Peyer's patch (tissue), 4 donors: ENCODE measurements at places on chromosomes 5 and 9. TPM values are rescaled to one million over a fixed set of nuclear protein-coding genes. Genes with fewer than 3 reads are reported as not detected.

The IL13 gene
- total RNA-seq, result not detected

DNA sequence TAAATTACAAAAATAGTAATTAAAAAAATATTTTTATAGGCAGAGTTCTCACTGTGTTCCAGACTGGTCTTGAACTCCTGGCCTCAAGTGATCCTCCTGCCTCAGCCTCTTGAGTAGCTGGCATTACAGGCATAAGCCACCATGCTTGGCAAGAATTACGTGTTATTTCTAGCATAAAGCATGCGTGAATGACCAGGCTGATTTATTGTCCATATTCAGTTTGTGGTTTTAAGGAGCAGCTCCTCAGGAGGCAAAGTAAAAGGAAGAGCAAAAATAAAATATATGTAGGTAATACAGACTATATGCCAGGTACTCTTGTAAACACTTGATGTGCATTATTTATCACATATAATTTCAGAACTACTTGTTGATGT lies 7.1 kb upstream of the CD180 start:
- H3K27ac ChIP-seq, result no peak overlapping the region
- no peak for DNase-seq
- no peaks in the 10 kb centered on the region for H3K4me1 ChIP-seq
- no peak overlapping the region for H3K4me3 ChIP-seq
- no peaks in the 10 kb centered on the region for H3K36me3 ChIP-seq
- no peaks in the 10 kb centered on the region for H3K27me3 ChIP-seq

DNA sequence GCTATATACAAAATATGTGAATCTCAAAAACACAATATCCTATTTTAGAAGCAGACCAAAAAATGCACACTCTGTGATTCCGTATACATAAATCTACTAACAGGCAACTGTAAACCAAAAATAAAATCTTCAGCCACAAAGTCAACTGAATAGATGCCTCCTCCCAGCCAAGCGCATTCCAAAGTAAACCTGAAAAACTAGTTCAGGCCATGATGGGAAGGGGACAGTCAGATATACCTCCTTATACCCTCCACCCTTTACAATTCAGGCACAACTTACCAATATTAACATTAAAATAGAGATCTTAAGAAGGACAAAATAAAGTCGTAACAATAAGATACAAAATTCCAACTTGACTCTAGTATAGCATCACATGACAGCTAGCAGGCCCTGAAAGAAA lies 1604.5 kb upstream of the NUDT12 start:
- H3K27ac ChIP-seq, result no peak overlapping the region
- H3K27me3 ChIP-seq, result no peaks in the 10 kb centered on the region
- no peak overlapping the region for H3K4me3 ChIP-seq
- DNase-seq, result no peak
- no peaks in the 10 kb centered on the region for H3K4me1 ChIP-seq

GRCh38 chr5:154878642-154879335 lies 20.4 kb downstream of the CNOT8 start:
- H3K4me1 ChIP-seq, result no peaks in the 10 kb centered on the region
- DNase-seq, result no peak
- no peaks in the 10 kb centered on the region for H3K27me3 ChIP-seq
- H3K4me3 ChIP-seq, result no peak overlapping the region

- no peak overlapping the region for H3K4me3 ChIP-seq
- no peaks in the 10 kb centered on the region for H3K36me3 ChIP-seq
- H3K4me1 ChIP-seq, result no peaks in the 10 kb centered on the region
- DNase-seq, result no peak
Measured at GRCh38 chr5:50767588-50767987, 101.2 kb downstream of the PARP8 start.
